WERI-Rb-1 (cell line): ENCODE measurements at places on chromosomes 16 and 17.

DNA sequence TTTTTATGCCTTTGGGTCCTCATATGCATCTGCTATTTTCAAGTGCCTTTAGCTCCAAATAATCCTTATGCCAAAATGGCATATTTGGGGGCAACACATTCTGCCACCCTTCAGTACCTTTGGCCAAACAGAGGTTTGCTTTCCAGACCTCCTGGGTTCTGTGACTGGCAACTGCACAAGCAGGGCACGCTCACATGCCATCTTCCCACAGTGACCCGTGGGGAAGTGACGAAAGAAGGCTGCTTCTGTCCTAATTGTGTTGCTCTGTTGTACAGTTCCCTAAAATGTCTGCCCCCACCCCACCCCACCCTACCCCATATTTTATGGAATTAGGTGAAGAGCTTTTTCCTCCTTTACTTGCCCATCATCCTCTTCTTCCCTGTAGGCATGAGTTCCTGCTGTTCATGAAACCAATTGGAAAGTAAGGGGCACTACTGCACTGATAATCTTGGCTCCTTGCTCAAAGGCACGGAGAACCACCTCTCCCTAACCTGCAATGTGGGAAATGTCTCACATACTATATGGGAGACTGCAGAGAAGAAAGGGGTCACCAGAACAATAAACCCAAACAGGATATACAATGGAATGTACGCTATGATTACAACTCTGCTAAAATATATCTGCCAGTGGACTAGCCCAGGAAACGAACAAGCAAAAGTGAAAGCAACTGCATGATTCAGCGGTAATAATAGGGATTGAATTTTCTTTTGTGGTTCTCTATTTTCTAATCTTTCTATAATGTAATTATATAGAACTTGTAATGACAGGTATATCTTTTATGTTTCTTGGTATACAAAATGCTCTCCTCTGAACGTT is 3.3 kb upstream of the SLFN12L start:
- DNase-seq = no peak

DNA sequence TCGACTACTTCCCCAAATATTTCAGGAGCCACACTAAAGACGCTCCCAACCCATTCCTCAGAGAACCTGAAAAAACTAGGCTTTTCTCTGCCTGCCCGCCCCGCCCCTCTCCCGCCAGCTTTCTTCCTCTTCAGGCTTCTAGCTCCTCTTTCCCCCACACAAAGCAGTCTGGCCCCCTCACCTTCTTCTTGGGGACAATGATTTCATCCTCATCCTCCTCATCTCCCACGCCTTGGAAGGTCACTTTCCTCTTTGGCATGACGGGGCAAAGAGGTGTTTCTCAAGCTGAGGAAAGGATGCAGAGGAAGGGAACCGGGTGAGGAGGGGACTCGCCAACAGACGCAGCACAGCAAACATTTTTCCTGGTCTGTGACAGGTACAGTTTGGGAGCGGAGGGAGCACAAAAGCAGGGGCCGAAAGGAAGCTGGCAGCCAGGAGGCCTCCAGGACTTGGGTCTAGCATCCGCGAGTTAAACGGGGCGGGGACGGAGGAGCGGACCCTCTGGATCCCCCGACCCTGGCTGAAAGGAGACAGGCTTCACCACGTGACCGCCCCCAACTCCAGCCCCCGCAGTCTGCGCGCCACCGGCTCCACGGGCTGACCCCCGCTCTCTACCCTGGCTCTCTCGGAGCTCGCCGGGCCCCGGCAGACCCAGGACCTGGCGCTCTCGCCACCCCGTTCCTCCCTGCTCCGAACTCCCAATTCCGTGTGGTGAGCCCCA is 525 bp downstream of the CD2BP2 start:
- DNase-seq = no peak

DNA sequence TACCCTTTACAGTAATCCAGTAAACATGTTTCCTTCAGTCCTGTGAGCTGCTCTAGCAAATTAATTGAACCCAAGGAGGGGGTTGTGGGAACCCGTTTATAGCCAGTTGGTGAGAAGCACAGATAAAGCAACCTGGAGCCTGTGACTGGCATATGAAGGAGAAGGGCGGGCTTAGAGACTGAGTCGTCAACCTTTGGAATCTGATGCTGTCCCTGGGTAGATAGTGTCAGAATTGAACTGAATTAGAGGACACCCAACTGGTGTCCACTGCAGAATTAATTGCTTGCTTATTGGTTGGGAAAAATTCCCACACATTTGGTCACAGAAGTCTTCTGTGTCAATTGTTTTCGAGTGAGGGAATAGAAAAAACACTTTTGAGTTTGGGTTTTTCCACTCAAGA is 12.8 kb upstream of the RSKR start:
- DNase-seq = no peak

DNA sequence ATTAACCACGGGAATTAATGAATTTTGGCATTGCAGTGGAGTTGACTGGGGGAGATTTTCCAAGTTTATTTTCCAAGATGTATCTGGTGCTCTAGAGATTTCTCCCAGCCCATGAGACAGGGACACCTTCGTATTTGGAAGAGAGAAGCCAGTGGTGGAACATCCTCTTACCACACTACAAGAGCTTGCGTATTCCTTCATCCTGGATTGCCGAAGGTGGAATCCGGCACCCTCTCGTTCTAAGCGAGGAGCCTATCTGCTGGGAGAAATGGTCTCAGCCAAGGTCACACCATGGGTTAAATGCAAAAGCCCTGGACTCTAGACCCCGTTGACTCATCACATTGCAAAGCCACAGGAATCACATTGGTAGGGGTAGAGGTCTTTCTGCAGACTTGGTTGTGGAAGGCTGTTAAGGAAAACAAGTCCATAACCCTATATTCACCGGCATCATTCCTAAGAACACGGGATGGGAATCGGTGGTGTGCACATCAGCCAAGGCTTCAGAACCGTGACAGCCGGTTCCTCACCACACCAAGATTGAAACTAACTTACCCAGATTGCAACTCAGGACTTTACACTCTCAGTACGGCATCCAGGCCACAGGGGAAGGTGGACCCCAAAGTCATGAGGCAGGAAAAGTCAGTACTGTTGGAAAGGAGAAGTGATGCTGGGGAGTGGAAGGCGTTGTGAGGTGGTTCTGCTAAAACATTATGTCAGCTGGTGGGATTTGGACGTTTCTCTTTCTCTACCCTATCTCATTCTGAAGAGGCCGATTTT is 259.8 kb downstream of the CPPED1 start:
- DNase-seq = no peak
